ENCODE measurements at places on chromosomes 6 and 20.

DNA sequence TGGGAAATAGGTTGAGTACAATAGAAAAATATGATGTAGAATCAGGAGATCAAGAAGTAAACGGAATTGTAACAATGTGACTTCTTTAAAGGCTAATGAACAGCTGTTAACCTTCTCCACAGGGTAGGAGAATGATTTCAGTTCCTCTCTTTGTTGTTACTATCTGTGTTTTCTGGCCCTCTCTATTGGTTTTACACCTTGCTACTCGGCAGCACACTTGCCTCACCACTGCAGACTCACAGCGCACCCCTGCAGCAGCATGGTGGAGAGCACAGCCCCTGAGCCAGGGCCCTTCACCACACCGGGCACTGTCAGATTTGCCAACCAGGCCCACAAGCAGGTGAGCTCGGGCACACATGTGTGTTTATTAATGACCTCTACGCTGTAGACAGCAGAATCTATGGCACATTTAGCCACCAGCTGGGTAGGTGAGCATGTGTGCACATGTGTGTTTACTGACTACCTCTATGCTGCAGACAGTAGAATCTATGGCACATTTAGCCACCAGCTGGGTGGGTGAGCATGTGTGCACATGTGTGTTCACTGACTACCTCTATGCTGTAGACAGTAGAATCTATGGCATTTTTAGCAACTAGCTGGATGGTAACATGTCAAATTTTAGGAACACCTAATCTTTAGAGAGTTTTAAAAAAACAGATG, 16.8 kb downstream of the SFT2D1 start:
- DNase-seq: no peak

DNA sequence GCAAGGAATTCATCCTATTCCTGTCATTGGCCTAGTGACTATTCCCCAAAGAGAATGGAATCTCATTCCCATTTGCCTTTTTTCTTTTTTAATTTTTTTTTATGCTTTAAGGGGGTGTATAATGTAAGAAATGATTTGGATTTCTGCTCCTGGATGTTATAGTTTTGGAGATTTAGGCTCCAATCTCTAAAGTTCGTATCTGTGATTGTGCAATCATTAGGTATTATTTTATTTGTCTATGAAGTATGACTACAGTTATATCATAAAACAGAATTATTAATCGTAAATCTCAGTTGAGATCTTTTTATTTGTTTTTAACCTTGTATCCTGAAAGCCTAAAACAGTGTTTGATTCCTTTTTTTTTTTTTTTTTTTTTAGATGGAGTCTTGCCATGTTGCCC, 41.7 kb upstream of the EEF1A1 start:
- DNase-seq: no peak

GRCh38 chr6:3663081-3663480, 88.4 kb downstream of the PXDC1 start:
- DNase-seq: no peak

DNA sequence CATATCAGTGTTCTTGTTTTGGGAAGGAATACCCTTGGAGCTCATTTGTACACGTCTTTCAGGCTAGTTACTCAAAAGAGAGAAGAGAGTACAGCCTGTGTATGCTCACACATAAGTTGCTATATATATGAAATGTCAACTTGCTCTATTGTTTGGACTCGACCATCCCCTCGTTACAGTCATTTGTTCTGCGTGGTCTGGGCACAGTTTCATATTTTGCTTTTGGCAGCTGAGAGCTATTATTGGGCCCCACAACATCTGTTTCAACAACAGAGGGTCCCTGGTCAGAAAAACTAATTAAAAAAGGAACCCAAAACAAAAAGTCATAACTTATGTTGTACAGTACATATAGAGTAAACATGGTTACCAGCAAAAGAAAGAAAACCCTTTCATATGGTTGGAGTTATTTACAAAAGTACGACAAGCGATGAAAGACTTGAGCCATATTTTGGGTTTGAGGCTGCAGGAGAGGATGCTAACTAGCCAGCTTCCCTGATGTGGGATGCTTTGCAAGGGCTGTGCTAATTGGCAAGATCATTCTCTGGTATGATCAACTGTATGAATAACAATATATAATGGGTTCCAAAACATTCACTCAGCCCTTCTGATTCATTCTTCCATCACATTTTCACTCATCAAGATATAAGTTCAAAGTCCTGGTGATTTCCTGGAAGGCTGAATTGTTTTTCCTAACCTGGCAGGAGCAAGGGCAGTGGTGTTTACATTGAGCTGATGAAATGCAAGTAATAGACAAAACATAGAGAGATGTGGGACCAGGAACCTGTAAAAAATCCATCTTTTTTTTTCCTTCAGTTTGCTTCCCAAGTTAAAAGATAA, 137.9 kb downstream of the RPS12 start:
- no peak for DNase-seq

- DNase-seq: no peak
Observed at GRCh38 chr6:7004581-7005297, 103.0 kb upstream of the RREB1 start.

DNA sequence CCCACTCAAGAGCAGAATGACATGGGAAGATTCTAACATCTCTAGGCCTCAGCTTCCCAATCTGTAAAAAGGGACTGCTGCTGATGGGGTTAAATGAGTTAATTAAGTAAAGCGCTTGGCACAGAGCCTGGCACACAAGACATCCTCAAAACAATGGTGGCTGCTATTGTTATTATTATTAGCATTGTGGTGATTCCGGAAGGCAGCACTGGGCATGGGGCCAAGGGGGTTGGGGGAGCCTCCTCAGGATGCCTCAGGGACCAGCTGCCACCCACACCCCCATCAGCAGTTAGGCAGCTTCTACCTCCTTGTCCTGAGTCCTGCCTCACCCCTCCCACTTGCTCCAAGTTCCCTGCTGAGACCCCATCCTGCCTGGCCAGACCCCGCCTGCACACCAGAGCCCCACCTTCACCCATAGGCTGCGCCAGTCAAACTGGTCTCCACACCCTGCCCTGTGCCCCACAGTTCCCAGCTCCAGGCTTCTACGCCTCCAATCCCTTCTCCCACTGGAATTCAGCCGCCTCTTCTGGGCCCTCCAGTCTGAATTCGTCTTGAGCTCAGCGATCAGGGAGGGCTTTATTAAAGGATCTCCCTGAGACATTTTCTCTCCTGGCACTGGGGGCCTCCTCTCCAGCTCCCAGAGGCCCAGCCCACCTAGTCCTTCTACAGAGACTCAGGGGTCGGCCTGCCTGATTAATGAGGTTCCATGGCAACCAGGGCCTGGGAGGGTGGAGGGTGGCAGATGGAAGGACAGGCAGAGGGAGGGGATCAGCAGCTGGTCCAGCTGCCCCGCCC, 1.5 kb downstream of the E2F1 start:
- no peak for DNase-seq

DNA sequence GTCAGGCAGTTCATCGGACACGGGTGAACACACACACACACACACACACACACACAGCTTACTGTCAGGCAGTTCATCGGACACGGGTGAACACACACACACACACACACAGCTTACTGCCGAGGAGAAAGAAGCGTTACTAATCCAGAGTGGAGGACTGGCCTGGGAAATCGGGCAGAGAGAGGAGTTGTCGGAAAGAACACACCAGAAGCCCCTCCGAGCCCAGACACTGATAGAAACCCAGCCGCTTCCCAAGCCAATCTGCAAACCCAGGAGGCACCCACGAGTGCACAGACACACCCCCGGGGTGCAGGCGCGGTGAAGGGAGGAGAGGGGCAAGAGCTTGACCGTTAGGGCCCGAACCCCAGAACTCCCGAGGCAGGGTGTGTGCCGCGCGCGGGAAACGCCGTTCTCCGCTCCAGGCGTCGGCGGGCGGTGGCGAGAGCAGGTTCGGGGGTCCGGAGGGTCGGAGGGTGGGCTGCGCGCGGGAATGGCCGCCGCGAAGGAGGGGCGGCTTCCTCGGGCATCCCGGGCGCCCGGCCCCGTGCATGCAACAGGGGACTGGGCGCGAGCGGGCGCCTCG, 636 bp downstream of the ELOVL2 start:
- no peak for DNase-seq

DNA sequence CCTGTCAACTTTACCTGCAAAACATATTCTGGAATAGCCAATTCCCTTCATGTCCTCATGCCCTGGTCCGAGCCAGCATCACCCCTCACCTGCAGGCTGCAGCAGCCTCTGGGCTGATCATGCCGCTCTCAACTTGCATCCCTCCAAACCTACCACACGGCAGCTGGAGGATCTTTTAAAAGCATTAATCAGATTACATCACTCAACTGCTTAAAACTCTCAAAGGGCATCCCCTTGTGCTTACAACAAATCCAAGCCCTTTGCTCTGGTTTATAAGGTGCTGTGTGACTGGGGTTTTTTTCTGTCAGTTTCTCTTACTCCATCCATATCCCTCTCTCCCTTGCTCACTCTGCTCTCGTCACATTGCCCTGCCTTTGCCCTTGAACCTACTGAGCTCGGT, 24.0 kb downstream of the CD40 start:
- DNase-seq: no peak

DNA sequence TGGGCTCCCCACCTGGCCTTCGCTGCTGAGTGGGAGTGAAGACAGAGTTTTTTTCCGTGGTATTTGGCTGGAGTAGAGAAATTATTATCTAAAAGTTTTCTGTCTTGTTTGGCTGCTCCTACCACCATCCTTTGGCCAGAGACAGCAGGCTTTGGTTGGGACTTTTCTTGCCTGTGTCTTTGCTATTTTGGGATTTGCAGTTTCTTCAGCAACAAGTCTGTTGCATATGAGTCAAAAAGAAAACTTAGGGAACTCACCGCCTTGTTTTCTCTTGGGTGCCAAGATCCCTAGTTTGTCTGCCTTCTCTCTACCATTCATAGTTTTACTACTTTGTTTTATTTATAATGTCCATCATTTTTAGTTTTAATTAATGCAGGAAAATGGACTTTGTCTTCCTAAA, 683.8 kb downstream of the DOK5 start:
- no peak for DNase-seq

DNA sequence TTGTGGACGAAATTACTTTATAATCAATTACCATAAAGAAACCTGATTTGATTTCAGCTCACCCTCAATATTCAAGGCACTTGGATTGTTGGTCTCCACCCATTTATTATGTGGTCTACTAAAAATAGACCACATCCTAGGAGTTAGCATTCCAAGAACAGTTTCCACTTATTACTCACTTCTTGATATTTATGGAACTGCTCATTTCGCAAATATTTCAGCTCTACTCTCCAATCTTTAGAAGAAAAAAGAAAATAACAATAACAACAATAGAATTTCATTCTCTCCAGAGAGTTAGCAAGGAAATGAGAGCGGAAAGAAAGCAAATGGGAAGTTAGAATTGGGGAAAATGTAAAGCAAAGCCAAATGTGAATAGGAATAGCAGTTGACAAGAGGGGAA, 26.2 kb upstream of the HDAC2 start:
- no peak for DNase-seq

- DNase-seq: no peak
Observed at GRCh38 chr6:47476781-47477496, 650 bp upstream of the CD2AP start.

DNA sequence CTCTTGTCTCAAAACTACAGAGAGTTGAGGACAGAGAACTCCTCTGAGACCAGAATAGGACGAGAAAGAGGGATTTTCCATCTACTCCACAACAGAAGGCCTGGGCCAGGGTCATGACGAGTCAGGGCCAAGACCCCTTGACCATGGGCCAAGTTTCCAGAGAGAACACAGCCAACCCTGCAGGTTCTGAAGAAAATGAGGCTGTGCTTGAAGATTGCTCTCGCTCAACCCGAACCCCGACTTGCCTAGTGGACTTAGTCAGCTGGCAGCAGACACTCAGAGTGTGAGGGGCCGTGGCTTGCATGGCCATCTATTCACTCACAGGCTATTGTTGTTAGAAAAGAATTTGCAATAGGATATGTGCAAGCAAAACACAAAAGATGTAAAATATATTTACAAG, 54.5 kb downstream of the TMEM242 start:
- DNase-seq: no peak

GRCh38 chr6:3355358-3356055, 96.8 kb downstream of the PSMG4 start:
- no peak for DNase-seq

GRCh38 chr6:70668499-70668812, 773 bp downstream of the SMAP1 start:
- DNase-seq: no peak

- DNase-seq: no peak
Observed at GRCh38 chr20:44911264-44911921, 1.5 kb downstream of the PABPC1L start.

DNA sequence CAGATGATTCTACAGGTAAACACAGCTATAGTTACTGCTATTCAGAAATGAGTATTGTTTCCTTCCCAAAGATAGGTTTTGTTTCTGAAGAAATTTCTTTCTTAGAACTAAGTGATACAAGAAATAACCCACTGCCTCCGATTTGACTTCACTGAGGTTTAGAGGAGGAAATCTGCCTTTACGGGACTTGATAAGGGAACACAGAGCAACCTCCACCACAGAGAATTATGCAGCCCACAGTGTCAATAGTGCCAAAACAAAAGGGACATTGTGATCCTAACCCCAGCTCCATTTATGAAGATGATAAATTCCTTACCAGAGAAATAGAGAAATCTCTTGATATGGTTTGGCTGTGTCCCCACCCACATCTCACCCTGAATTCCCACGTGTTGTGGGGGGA, 164.6 kb downstream of the ZNF217 start:
- no peak for DNase-seq

- no peak for DNase-seq
Observed at GRCh38 chr6:96016334-96017069, 728 bp downstream of the FUT9 start.

- DNase-seq: no peak
Observed at GRCh38 chr20:57658447-57658832, 38.2 kb upstream of the ZBP1 start.

- peak; percentile 60 for DNase-seq
Observed at GRCh38 chr6:139839506-139840156, 465.2 kb upstream of the CITED2 start.

- DNase-seq: no peak
Observed at GRCh38 chr6:27883136-27883535, 29.1 kb downstream of the OR2B2 start.

DNA sequence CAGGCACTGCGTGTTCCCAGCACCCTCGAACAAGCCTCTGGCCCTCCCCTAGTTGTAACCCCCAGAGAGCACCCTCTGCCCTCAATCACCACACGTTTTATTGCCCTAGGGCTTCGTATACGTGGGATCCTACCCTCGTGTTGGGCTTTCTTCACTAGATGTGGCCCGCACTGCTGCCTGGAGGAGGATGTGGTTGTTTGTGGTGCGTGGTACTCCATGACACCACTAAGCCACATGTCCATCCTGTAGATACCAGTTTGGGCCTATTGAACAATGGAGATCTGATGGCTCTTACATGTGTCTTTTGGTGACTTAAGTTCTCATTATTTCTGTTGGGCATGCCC, 17.0 kb downstream of the SLC2A4RG start:
- DNase-seq: peak; percentile 37

Measured in GDM1 (cell line).